H9 (cell line): ENCODE measurements at places on chromosomes 11 and 22. TPM values are rescaled to one million over a fixed set of nuclear protein-coding genes. Genes with fewer than 3 reads are reported as not detected.
A peak's percentile ranks its signal among the peaks of the same experiment; 100 is the strongest.

GRCh38 chr11:71399341-71399740 is 48.9 kb downstream of the DHCR7 start:
- 0 out of 3 replicates have a peak, but pooled peaks cover 3% of the 10 kb centered on the region for H3K36me3 ChIP-seq
- no peaks in the 10 kb centered on the region for H3K4me1 ChIP-seq
- H3K27ac ChIP-seq: no peak overlapping the region
- no peak for DNase-seq
- H3K4me3 ChIP-seq: no peak overlapping the region
- no peaks in the 10 kb centered on the region for H3K27me3 ChIP-seq

DNA sequence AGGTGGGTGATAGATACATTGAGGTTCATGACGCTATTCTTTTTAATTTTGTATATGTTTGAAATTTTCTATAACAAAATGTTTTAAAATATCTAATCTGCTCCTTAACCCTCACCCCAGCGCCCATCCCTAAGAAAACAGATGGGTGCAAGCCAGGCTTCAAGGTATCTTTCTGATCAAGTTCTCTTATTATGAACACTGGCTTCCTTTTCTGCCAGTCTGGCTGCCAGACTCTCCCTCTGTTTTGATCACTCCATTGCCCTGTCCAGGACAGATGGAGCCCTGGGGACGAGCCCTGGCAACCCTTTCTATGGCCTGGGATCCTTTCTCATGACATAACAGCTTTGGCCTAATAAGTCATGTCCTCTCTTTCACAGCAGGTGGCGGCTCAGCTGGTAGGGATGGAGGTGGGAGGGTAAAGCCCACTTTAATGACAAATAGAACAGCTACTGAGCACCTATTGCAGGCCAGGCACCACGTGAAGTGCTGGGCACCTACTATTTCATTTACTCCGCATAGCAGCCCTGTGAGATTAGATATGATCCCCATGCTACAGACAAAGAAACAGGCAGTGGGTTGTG is 38.4 kb downstream of the DRD2 start:
- H3K27ac ChIP-seq: no peak overlapping the region
- H3K4me1 ChIP-seq: peaks cover 4% of the 10 kb centered on the region; the same call in 1 of the 2 replicates
- no peaks in the 10 kb centered on the region for H3K36me3 ChIP-seq
- H3K27me3 ChIP-seq: no peaks in the 10 kb centered on the region
- no peak overlapping the region for H3K4me3 ChIP-seq
- no peak for DNase-seq

DNA sequence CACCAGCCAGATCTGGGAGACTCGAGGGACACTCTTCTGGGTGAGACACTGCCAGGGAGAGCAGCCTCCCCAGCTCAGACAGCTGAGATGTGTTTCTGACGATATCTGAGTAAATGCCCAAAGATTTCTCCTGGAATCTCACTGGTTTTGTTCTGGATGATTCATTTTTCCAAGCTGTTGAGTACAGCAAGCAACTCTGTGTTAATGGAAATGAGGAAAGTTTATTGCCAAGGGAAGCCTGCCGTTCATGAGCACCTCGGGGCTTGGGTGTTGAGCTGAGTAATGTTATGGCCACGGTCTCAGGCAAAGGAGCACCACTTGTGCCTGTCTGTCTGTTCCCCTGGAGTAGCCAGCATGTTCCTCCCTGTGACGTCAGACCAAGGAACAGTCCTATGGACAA is 1132.4 kb downstream of the BRD1 start:
- no peaks in the 10 kb centered on the region for H3K36me3 ChIP-seq
- no peaks in the 10 kb centered on the region for H3K27me3 ChIP-seq
- no peak for DNase-seq
- H3K4me1 ChIP-seq: no peaks in the 10 kb centered on the region
- no peak overlapping the region for H3K27ac ChIP-seq

- no peak overlapping the region for H3K27ac ChIP-seq
- no peaks in the 10 kb centered on the region for H3K27me3 ChIP-seq
- DNase-seq: no peak
- no peaks in the 10 kb centered on the region for H3K4me1 ChIP-seq
Observed at GRCh38 chr11:32325187-32325586, 110.2 kb downstream of the WT1 start.

DNA sequence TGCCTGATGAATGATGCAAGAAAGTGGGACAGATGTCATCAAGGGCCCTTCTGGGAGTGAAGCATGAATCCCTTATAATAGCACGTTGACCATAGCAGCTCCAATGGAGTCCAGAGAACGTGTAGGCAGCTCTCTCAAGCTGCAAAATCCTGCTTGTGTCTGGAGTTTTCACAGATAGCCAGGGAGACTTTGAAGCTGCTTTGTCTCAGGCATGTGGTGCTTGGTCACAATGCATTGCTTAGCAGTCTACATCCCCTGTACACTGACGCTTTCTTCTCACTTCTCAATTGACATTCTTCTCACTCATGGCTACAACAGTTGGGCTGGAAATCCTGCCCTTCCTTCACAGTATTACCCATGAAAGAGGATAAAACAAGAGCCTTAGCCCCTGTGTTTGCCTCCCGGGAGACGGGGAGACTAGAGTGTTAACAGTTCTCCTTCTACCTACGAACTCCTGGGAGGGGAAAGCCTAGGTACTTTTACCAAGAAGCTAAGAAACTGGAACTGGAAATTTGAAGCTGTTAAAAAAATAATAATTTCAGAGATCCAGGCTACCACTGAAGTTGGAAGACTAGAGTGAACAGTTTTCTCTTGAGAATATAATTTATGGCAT is 20.7 kb upstream of the MMP7 start:
- H3K27ac ChIP-seq: no peak overlapping the region
- peaks cover 2% of the 10 kb centered on the region for H3K4me1 ChIP-seq
- H3K36me3 ChIP-seq: no peaks in the 10 kb centered on the region

GRCh38 chr11:78564490-78565467 is 9.9 kb downstream of the NARS2 start:
- peaks cover 9% of the 10 kb centered on the region; the same call in 2 of the 3 replicates for H3K36me3 ChIP-seq
- no peaks in the 10 kb centered on the region for H3K4me1 ChIP-seq
- no peaks in the 10 kb centered on the region for H3K27me3 ChIP-seq
- H3K27ac ChIP-seq: no peak overlapping the region

DNA sequence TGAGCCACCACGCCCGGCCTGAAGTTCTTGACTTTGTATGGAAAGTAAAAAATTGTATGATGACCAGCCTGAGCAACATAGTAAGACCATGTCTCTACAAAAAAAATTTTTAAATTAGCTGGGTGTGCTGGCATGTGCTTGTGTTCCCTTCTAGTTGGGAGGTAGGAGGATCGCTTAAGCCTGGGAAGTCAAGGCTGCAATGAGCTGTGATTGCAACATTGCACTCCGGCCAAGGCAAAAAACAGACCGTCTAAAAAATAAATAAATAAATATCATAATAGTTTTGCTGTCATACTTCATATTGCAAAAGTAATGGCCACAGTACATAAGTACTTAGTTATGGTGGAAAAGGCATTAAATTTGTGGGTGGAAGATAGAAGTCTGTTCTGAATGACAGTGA is 3.4 kb downstream of the AGBL2 start:
- H3K4me1 ChIP-seq: no peaks in the 10 kb centered on the region; the same call in 1 of the 2 replicates
- H3K27ac ChIP-seq: no peak overlapping the region
- H3K27me3 ChIP-seq: no peaks in the 10 kb centered on the region
- H3K4me3 ChIP-seq: no peak overlapping the region
- peaks cover 21% of the 10 kb centered on the region for H3K36me3 ChIP-seq

DNA sequence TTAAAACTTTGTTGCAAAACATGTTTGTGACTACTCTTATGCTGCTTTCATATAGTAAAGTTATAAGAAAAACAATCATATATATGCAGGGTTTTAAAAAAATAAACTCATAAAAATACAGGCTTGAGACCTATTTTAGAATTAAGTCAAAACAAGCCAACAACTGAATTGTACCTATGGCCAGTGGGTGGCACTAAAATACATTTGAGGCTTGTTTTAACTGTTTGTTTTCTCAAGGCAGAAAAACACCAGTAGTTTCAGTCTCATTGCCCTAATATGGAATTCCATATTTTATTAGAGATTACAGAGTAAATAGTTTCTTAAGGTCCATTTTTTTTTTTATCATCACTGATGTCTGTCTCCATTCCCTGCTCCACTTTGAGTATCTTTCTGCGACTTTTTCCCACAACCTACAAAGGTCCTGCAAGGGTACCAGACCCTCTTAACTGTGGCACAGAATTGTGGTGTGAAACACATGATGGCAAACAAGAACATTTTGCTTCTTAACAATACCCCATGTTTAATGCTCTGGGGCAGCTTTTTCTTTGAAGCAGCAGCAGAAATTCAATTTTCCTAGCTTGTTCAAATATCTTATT is 8.5 kb upstream of the CCDC89 start:
- no peak overlapping the region for H3K4me3 ChIP-seq
- no peak overlapping the region for H3K27ac ChIP-seq
- no peaks in the 10 kb centered on the region for H3K27me3 ChIP-seq
- H3K4me1 ChIP-seq: no peaks in the 10 kb centered on the region; the same call in 1 of the 2 replicates
- DNase-seq: no peak
- H3K36me3 ChIP-seq: no peaks in the 10 kb centered on the region

DNA sequence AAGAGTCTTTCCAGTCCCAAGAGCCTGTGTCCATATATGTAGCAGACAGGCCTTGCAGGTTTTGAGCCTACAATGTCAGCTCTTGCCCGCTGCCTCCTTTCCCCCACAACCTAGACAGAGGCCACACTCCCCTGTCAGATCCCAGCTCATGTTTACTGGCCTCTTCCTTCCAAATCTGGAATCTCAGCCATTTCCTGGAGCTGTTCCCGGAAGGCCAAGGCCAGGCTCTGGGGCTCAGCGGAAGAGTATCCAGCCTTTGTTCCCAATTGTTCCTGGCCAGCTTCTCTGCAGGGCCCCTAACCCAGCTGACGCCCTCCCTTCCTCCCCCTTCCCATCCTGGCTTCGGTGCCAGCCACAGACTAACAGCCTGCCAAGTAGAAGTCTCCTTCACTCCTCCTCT is 1.0 kb upstream of the ROBO4 start:
- no peaks in the 10 kb centered on the region; the same call in 1 of the 2 replicates for H3K27me3 ChIP-seq
- H3K4me3 ChIP-seq: no peak overlapping the region
- H3K27ac ChIP-seq: no peak overlapping the region

GRCh38 chr11:45182902-45183301 is 36.5 kb downstream of the PRDM11 start:
- no peaks in the 10 kb centered on the region for H3K27me3 ChIP-seq
- H3K4me1 ChIP-seq: no peaks in the 10 kb centered on the region; the same call in 1 of the 2 replicates
- H3K27ac ChIP-seq: no peak overlapping the region

GRCh38 chr11:116086426-116086825 is 582.2 kb upstream of the CADM1 start:
- no peak overlapping the region for H3K4me3 ChIP-seq
- no peaks in the 10 kb centered on the region for H3K27me3 ChIP-seq
- H3K27ac ChIP-seq: no peak overlapping the region
- DNase-seq: no peak

DNA sequence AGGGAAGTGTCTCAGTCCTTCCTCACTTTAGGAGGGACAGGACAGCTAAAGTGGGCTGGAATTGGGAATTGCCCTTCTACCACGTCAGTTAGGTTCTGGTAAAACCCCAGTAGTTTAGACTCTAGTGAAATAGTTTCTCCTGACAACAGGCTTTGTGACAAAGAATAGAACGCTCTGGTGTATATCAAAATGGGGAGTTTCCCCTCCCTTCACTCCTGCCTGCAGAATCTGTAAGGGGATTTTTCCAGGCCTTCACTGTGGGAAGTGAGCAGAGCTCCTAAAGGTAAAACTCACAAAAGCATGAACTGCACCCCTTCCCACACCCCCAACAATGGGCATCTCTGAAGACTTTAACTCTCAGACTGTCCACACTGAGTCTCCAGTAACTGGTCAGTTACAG is 460.9 kb upstream of the LRRC4C start:
- H3K4me1 ChIP-seq: peaks cover 3% of the 10 kb centered on the region; the same call in 1 of the 2 replicates
- no peak overlapping the region for H3K27ac ChIP-seq
- peaks cover 24% of the 10 kb centered on the region for H3K36me3 ChIP-seq
- no peak for DNase-seq
- no peaks in the 10 kb centered on the region for H3K27me3 ChIP-seq

- H3K27ac ChIP-seq: no peak overlapping the region
- no peaks in the 10 kb centered on the region for H3K4me1 ChIP-seq
- DNase-seq: no peak
- no peak overlapping the region for H3K4me3 ChIP-seq
- no peaks in the 10 kb centered on the region for H3K36me3 ChIP-seq
Observed at GRCh38 chr11:84518631-84519183, 1108.4 kb downstream of the DLG2 start.

- peaks cover 62% of the 10 kb centered on the region for H3K36me3 ChIP-seq
- H3K4me1 ChIP-seq: no peaks in the 10 kb centered on the region; the same call in 1 of the 2 replicates
- no peak overlapping the region for H3K4me3 ChIP-seq
Observed at GRCh38 chr11:57680552-57680874, 12.6 kb downstream of the ZDHHC5 start.

GRCh38 chr11:15034687-15035267 is 38.6 kb upstream of the CALCB start:
- peak; percentile 45 for DNase-seq
- H3K4me1 ChIP-seq: no peaks in the 10 kb centered on the region
- no peaks in the 10 kb centered on the region; the same call in 2 of the 3 replicates for H3K36me3 ChIP-seq
- no peak overlapping the region for H3K27ac ChIP-seq

DNA sequence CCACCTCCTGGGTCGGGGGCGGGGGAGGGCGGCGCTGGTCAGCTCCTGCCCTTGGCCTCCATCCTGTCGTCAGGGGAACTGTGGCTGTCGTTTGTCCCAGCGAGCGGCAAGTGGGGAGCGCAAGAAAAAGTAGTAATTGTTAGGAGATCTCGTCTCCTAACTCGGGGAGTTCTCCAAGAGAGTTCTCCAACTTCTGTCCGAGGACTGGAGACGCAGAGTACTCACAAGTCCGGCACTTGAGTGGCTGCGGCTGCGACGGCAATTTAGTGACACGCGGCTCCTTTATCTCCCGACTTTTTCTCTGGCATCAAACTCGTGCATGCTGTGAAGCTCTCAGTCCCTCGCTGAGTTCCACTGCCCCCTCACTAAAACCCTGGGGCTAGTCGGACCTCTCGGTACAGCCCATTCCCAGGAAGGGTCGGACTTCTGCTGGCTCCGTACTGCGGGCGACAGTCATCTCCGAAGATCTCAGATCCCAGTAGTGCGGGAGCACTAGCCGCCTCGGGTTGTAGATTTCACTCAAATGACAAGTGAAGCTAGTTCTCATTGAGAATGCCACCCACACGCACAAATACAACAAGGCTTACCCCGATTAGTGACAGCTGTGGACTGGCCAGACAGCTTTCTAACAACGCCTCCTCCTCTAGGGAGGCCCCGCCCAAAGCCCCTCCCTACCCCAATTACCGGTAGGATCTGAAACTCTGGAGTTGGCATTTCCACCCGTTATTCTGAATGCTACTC is at the start of gene PGR:
TSS of gene PGR (minus strand) at position 611 of the 741 bp plus-strand sequence. CDS start 743 bp downstream, outside the sequence.
- H3K27ac ChIP-seq: no peak within 1 kb of the TSS
- H3K4me1 ChIP-seq: no peaks in the 10 kb centered on the region
- peak; percentile 49 for DNase-seq
- no peaks in the 10 kb centered on the region for H3K36me3 ChIP-seq
- peaks cover 38% of the 10 kb centered on the region; the same call in 1 of the 2 replicates for H3K27me3 ChIP-seq

- H3K4me3 ChIP-seq: no peak overlapping the region
- no peak for DNase-seq
- no peaks in the 10 kb centered on the region for H3K4me1 ChIP-seq
- no peaks in the 10 kb centered on the region for H3K27me3 ChIP-seq
- no peak overlapping the region for H3K27ac ChIP-seq
Observed at GRCh38 chr11:1072116-1072820, 2.4 kb upstream of the MUC2 start.

- peak within 1 kb of the TSS; percentile 80 for H3K4me3 ChIP-seq
- peak; percentile 85 for DNase-seq
Observed at GRCh38 chr11:64743591-64744543, at the start of gene RASGRP2. TSS of gene RASGRP2 (minus strand) at chr11:64744142. CDS start at chr11:64742866, 1,276 bp downstream.

LRRN4CL gene
- 0.59 and 0.79 TPM in 2 replicates for total RNA-seq

MRGPRX4 gene
- total RNA-seq: not detected in 2 replicates

MFRP gene
- not detected in 2 replicates for total RNA-seq

IRAG1 gene
- total RNA-seq: 2.4 and 3.3 TPM in 2 replicates

OR2AT4 gene
- total RNA-seq: not detected in 2 replicates

PRODH gene
- 51.2 and 54.3 TPM in 2 replicates for total RNA-seq

PATE4 gene
- total RNA-seq: not detected in 2 replicates

USH1C gene
- total RNA-seq: 1.0 and 1.5 TPM in 2 replicates

MYBPC3 gene
- total RNA-seq: not detected in 2 replicates
